ENCODE measurements at places on chromosomes 2 and 18.

DNA sequence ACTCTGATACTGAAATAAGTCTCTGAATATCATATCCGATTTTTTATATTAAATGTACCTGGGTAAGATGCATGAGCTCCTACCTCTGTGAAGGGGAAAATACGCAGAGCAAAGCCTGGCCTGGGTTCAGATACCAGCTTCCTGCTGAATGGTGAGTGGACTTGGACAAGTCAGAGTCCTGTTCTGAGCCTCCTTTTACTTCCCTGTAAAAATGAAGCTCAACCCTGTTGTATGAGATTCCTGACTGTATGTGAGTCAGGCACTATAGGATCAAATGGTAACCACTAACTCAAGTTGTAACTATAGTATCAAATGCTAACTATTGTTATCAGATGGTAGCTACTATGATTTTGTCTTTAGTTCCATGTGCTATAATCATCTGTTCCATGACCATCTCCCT, 561.7 kb downstream of the CNTNAP5 start:
- no peak for DNase-seq

GRCh38 chr2:15796167-15796942, 144.0 kb upstream of the MYCN start:
- no peak for DNase-seq

- DNase-seq = no peak
These were observed 100.8 kb downstream of the ASB1 start for GRCh38 chr2:238527565-238527964.

- DNase-seq = no peak
These were observed 476.0 kb downstream of the EIPR1 start for GRCh38 chr2:2901384-2902345.

- DNase-seq = no peak
These were observed 509.6 kb downstream of the CMPK2 start for GRCh38 chr2:6355886-6356761.

DNA sequence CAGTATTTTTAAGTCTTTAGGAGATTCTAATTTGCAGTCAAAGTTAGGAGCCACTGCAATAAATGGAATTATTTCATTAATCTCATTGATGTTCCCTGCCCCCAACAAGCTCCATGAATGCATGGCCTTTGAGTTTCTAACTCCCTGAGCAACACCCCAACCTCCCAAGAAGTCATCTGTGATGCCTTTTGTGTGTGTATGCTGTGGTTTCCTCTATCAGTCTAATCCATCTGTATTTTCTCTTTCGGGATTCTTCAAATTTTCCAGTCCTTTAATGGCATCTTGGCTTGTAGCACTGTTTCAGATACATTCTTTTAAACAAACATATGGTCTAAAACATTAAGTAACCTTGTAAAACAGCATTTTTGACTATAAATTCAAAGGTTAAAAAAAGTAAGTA, 16.8 kb downstream of the SERPINB10 start:
- DNase-seq = no peak

- DNase-seq = peak; percentile 62
These were observed 470.6 kb upstream of the MEX3C start for GRCh38 chr18:51668101-51668500.

DNA sequence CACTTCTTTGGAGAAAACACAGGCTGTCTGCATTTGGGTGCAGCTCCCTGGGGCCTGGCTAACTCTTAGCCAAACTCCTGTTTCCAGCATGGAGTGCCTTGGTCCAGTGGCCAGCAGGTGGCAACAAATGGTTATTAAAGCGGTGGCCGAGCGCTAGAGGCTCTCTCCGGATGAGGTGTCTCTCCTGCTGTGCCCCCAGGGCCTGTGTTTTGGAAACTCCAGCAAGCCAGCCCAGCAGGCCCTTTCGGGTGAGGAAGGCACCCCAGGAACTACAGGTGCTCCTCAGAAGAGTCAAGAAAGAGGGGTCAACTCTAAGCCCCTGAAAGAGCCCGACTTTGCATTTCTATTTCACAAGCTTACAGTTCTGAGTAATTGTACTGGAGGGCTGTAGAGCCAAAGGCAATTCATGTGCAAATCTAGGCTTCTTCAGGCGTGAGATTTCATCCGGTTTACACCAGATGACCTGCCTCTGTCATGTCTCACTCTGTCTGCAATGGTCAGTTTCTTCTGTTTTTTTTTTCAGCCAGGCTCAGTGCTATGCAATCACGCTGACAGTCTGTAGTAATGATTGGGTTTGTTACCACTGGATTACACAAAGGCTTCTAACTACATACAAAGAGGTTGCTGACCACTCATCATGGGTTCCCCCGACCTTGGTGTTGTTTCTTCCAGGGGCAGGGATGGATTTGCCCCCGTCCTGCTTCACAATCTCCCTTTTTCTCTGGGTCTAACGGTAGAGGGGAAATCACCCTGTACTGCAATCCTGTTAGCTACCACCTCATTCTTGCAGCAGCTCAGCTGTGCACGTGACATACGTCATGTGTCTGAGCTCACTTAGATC, 7.6 kb upstream of the CHRNA1 start:
- peak; percentile 87 for DNase-seq

DNA sequence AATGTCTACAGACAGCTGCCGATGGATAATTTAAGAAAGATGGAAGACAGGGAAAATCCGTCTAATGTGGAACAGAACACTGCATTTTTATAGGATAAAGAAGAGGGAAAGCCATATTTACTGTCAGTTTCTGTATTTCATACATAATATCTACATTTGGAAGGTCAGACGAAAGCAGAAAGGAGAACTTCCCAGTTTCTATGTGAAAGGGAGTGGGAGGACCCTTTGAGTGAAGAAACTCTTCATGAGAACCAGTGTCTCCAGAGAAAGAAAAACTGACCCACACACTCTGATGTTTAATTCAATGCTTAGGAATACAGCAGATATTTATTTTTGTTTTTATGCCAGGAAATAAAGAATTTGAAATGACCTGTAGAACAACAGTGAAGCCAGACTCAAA, 127.2 kb downstream of the CALCRL start:
- DNase-seq = no peak

DNA sequence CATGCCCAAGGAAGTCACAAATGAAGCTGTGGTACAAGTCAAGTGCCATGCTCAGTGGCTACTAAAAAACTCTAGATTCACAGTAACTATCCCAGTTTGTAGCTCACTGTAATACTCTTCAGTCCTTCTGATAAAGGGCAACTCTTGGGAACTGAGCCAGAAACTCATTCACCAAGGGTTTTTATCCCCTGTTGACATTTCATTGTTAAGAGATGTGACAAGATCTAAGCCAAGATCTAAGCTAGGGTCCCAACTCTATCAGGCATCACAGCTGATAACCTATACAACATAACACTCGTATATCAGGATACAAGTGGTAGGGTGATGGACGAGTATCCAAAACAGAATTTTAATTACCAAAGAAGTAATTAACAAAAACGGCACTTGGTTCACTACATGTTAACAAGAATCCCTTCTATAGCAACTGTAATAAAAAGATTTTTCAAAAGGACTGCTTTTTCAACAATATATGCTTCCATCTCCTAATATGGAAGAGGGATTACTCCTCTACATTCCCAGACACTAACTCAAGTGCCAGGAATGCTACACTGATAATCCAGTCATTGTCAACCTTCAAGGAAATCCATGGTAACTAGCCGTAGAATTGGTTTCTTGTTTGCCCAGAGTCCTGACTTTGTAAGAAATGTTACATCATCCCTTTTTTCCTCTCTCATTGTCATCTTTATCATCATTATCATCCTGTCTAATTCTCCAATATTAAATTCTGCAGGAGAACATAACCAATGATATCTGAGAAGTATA, 111.7 kb downstream of the CDH2 start:
- no peak for DNase-seq

- DNase-seq = no peak
These were observed 104.1 kb upstream of the UBXN4 start for GRCh38 chr2:135637456-135638087.

DNA sequence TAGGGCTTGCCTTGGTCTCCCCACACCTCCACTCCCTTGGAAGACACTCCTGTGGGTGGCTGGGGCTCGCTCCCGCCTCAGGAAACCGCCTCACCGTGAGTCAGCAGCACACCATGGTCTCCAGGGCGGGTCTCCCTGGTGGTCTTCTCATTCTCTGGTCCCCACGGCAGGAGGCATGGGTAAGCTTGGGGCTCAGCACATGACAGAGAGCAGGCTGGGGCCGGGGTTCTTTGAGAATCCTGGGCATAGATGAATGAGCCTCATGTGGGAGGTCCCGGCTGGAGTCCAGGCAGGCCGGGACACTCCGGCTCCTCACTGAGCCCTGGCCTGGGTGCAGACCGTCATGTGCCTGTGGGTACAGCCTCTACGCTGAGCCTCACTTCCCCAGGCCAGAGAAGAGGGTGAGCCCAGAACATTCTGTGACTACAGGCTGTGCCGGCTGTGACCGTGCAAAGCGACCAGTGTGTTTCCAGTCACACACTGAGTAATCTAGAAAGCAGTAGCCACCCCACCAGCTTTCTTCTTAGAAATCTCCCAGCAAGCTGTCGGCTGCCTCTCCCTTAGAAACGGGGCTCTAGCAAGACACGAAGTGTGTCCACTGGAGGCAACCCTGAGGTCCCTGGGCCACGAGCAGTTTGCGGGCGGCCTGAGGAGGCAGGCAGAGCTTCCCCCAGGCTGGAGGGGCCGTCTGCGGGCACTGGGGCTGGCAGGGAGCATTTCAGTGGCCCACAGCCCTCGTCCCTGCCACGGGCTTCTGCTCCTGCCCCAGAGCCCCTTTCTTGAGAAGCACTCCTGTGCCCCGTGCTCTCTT, 93.1 kb downstream of the RHOB start:
- no peak for DNase-seq

DNA sequence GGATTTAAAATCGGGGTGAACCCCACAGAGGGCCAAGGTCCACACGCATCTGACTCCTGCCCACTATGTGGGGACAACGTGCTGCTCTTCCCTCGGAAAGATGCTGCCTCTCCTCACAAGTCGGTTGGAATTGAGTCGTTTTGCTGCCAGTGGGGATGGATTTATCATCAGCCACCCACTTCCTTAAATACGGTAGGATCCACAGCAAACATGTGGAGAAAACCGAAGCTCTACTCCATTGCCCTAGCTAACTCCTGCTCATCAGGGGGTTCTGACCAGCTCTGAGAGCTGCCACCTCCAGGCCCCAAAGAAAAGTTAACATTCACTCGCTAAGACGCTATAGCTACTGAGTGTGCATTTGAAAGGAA, 80.9 kb downstream of the CHRNA1 start:
- peak; percentile 64 for DNase-seq

- DNase-seq = no peak
These were observed 193.5 kb downstream of the MYO3B start for GRCh38 chr2:170371231-170371998.

- no peak for DNase-seq
These were observed 888.8 kb downstream of the CNTNAP5 start for GRCh38 chr2:124913868-124914267.

- DNase-seq = no peak
These were observed 239.8 kb downstream of the BCL11A start for GRCh38 chr2:60313470-60314172.

- DNase-seq = no peak
These were observed 238.5 kb upstream of the ERBB4 start for GRCh38 chr2:212777020-212777491.

DNA sequence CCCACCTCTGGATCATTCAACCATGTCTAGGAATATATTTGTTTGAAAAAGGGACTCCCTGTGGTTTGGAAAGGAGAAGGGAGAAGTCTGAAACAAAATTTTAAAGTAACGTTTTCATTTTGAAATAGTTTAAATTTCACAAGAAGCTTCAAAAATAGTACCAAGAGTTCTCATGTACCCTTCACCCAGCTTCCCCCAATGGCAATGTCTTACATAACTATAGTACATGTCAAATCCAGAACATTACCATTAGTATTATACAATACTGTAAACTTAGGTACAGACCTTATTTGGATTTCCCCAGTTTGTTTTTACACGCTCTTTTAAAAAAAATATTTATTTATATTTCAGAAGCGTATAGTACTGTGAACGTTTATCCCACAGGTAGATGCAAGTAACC, 4.0 kb upstream of the LYG2 start:
- DNase-seq = no peak

DNA sequence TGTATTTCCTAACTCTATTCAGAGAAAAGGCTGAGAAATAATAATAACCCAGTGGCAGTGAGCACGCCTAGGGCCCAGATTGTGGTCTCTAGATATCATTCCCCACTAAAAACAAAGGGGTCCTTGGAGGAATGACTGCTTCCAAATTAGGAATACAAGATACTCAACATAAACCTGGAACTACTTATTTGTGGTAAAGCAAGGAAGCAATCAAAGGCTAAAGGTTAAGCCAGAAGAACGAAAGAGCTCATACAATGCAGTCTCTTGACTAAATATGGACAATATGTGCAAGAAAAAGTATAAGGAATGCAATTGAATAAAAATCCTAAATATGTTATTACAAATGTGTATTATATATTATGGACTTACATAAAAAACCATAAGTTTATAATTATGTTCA, 253.5 kb upstream of the NRP2 start:
- no peak for DNase-seq

Data from right hindlimb (tissue), 1 donor.